ENCODE measurements at places on chromosomes 2 and 18. TPM values are rescaled to one million over a fixed set of nuclear protein-coding genes. Genes with fewer than 3 reads are reported as not detected.

ANKRD30B gene
- total RNA-seq = not detected

GRCh38 chr2:2890246-2890645 is 487.4 kb downstream of the EIPR1 start:
- DNase-seq = no peak

GRCh38 chr2:184654945-184655344 is 56.6 kb downstream of the ZNF804A start:
- DNase-seq = no peak

GRCh38 chr2:181393472-181393871 is 63.7 kb upstream of the ITGA4 start:
- no peak for DNase-seq

DNA sequence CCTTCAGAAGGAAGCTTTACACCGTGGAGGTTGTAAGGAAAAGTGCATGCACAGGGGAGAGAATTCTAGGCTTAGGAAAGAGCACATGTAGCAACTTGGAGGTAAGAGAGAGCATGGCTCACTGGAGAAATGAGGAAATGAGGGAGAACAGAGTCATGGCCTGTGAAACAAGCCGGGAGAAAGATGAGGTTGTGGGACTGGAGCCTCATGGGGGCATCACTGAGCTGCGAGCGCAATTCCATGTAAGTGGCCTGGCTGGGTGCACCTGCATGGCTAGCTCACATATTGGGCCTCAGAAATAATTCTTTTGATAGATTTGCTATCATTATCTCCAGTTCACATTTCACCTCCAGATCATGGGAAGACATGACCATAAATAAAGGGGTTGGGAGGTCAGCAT is 785.5 kb upstream of the RAB6C start:
- DNase-seq = no peak

DNA sequence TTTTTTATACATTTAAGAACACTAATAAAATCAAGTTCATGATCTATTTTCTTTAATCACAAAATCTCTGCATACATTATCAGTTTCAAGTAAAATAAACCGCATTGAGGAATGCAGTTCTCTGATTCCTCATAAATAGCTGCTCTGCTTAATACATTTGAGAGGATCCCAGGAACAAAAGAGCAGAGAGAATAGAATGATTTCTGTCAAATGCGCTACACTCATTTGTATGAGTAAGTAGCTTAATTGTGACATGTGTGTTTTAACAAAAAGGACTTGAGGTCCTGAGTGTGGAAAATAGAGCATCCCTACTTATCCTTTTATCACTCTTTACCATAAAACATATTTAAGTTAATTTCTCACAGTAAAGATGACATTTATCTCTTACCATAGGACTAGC is 134.0 kb downstream of the PID1 start:
- DNase-seq = no peak

All from transverse colon (tissue), 4 donors.